ENCODE measurements at places on chromosomes 6 and 20.
A peak's percentile ranks its signal among the peaks of the same experiment; 100 is the strongest.

DNA sequence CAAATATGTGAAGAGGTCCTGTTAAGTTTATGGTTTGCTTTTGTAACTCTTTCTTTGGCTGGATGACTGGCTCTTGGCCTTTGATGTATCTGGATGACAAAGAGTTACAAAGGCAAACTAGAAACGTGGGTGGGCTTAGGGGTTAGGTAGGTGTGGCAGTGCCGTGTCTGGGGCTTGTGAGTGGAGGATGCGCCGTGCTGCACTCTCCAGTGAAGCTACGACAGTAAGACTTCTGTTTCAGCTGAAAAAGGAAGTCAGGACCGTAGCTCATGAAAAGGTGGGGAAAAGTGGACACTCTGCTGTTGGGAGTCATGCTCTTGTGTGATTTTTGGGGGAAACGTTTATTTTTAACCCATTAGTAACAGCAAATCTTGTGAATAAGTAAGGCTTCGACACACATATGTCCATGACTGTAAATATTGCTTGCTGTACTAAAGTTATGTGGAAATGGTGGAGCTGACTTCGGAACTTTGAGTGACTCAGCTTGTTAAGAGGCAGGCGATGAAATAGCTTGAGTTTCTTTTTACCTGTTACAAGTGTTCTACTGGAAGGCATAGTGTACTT, 45.6 kb downstream of the DUSP22 start:
- DNase-seq: no peak

DNA sequence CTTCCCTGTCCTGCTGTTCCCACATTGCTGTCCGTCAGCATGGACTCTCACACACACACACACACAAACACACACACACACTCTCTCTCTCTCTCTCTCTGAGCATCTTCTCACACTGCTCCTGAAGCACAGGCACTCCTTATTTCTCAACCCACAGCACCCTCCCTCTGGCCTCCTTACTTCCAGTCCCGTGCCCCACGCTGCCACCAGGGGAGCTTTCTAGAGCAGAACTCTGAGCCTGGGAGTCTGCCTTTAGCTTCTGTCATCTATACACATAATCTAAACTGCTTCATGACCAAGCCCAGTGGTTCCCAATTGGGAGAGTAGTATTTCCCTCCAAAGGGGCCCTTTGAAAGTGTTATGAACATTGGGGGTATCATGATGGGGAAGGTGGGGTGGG, 29.1 kb downstream of the HECA start:
- DNase-seq: no peak

GRCh38 chr6:137112067-137112355, 61.4 kb downstream of the IL22RA2 start:
- no peak for DNase-seq

GRCh38 chr20:60210779-60211617, 252.8 kb downstream of the CDH26 start:
- peak; percentile 35 for DNase-seq

DNA sequence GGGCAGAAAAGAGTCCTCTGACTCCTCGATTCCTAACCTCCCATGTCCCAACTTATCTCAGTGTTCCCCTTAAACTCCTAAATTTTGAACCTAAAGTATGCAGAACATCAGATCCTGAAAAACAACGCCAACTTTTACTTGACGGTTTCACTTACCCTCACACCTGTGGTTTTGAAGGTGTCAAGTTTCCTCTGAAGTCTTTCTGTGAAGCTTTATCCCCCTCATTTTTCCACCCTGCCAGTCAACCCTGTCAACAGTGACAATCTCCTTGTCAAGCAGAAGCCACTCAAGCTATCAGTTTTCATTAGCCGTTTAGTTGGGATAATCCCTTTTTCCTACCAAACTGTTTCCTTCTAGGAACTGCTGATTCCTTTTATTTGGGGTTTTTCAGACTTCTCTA, 245.4 kb upstream of the PREP start:
- DNase-seq: no peak

DNA sequence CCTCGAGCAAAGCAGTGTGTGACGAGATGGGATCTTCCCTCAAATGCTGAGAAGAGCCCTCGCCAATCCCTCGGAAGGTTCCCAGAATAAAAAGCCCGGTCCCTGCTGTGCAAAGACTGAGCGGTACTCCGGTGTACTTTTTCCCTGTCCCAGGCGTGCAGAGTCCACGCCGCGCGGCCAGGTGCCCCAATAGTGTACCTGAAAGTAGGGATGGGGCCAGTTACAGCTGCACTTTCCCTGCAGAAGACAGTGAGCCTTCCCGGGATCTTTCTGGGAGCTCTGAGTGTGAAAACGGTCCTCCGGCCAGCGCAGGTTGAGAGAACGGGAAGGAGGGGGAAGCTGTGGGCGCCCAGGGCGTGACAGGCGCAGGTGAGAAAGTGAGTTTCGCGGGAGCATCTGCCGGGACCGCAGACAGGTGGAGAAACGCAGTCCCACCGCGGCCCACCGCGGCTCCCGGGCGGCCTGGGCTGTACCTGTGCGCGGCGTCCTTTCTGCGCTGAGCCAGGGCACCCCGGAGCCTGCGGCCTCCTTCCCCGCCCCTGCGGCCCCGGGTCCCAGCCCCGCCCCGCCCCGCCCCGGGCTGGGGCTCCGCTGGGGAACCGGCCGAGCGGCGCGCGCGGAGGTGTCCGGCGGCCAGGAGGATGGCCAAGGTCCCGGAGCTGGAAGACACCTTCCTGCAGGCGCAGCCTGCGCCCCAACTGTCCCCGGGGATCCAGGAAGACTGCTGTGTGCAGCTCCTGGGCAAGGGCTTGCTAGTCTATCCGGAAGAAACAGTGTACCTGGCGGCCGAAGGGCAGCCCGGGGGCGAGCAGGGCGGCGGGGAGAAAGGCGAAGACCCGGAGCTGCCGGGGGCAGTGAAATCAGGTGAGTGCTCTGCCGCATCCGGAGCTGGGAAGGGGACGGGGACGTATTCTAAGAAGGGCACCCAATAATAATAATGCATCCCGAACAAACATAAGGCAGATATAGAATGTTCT, at the start of gene RFX6:
TSS of gene RFX6 (plus strand) at position 608 of the 977 bp plus-strand sequence. CDS start at position 642, 34 bp downstream.
- no peak for DNase-seq

GRCh38 chr6:76634695-76635094, 562.2 kb upstream of the IMPG1 start:
- DNase-seq: no peak

- DNase-seq: no peak
These were observed 199.4 kb upstream of the ZNF184 start for GRCh38 chr6:27672113-27672799.
